KG1 (cell line): ENCODE measurements at places on chromosomes 12 and 14.

DNA sequence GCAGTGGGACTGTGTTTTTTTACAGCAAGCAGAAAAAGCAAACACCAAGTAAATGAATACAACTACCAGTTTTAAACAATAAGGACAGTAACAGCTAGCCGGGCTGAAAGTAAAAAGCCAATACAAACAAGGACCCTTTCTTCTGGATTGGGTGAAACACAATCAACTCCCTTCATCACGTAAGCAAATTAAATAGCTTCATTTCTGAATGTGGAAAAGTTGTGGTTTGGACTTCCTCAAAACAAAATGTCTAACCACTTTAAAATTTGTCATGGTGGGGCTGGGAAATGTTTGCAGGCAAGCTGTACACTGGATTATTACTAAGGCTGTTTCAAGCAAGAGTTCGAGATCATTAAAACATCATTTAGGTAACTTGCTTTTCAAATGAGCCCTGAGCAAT, 47.4 kb downstream of the TCHP start:
- no peak for DNase-seq

DNA sequence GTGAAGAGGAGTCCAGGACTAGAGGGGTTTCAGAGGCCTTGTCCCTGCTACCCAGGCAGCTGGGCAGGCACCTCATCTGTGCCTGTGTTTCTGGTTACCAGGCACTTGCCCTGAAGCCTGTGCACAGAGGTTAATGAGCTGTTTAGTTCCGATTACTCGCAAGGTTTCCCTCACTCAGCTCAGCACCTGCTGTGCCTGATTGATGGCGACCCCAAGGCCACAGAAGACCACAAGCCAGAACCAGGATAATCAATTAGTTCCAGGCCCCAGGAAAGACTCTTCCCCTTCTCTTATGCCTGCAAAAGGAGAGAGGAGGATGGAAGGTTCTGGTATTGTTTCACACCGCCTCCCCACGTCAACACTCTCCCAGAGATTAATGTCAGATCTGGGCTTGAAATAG, 88.8 kb upstream of the NOS1 start:
- DNase-seq: no peak

DNA sequence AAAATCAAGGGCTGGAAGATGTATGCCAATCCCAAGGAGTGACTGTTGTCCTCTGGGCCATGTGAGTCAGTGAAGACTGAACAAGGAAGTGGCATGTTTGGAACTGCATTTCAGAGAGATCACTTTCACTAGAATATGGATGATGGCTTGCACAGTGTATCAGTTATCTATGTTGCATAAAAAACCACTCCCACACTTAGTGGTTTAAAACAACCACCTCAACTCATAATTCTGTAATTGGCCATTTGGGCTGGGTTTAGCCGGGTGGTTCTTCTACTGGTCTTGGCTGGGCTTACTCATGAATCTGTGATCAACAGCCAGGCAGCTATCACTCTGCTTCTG, 15.4 kb downstream of the BDKRB1 start:
- DNase-seq: no peak

- DNase-seq: no peak
These were observed 67.6 kb upstream of the AMN1 start for GRCh38 chr12:31796270-31796951.

DNA sequence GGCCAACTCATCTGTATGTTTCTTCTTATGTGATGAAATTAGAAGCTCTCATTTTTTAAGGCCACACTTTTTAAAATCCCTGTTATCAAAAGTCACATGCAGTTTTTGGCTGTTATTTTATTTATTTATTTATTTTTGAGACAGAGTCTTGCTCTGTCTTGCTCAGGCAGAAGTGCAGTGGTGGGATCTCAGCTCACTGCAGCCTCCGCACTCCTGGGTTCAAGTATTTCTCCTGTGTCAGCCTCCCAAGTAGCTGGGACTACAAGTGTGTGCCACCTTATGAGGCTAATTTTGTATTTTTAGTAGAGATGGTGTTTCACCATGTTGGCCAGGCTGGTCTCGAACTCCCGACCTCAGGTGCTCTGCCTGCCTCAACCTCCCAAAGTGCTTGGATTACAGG, 1434.5 kb downstream of the LRFN5 start:
- no peak for DNase-seq

DNA sequence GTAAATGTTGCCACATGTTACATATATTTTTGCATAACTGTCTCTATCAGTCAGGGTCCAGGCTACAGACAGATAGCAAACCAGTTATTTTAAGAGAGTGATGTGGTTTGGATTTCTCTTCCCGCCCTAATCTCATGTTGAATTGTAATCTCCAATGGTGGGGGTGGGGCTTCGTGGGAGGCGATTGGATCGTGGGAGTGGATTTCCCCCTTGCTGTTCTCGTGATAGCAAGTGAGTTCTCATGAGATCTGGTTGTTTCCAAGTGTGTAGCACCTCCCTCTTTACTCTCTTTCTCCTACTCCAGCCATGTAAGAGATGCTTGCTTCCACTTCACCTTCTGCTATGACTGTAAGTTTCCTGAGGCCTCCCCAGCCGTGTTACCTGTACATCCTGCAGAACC, 704.2 kb upstream of the TBX3 start:
- DNase-seq: no peak

GRCh38 chr14:101600336-101600890, 39.1 kb downstream of the DIO3 start:
- DNase-seq: no peak

DNA sequence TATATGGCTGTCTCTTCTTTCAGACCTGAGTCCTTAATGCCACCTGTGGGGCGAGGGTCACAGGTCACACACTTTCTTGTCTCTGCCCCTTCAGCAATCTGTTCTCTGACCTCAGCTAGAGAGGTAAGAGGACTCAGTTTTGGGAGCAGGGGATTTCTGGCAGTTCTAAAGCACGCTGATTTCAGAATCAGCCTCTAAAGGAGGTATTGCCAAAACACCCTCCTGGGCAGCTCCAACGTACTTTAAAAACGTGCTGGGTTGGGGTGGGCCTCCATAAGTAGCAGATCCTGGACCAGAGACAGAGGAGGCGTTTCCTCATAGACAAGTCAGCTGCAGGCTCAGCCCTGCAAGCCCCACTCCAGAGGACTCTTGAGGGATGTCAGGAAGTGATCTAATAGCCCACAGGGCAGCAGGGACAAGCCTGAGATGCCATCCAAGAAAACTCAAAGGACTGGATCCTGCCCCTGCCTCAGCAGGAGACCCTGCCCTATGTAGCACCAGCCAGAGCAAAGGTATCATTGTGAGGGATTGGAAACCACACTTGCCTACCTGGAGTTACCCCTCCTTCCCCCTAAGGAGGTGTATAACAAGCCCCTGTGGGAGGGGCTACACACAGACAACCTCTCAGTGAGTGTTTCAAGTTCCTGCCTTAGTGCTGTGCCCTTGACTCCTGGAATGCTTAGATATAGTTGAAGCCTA, 8.5 kb downstream of the CTDSP2 start:
- DNase-seq: no peak

GRCh38 chr14:58844544-58844943, 206.8 kb downstream of the DACT1 start:
- no peak for DNase-seq

GRCh38 chr12:51191516-51192283, 18.8 kb upstream of the TFCP2 start:
- no peak for DNase-seq

- DNase-seq: no peak
These were observed 9.7 kb downstream of the SLCO1C1 start for GRCh38 chr12:20704860-20705259.

DNA sequence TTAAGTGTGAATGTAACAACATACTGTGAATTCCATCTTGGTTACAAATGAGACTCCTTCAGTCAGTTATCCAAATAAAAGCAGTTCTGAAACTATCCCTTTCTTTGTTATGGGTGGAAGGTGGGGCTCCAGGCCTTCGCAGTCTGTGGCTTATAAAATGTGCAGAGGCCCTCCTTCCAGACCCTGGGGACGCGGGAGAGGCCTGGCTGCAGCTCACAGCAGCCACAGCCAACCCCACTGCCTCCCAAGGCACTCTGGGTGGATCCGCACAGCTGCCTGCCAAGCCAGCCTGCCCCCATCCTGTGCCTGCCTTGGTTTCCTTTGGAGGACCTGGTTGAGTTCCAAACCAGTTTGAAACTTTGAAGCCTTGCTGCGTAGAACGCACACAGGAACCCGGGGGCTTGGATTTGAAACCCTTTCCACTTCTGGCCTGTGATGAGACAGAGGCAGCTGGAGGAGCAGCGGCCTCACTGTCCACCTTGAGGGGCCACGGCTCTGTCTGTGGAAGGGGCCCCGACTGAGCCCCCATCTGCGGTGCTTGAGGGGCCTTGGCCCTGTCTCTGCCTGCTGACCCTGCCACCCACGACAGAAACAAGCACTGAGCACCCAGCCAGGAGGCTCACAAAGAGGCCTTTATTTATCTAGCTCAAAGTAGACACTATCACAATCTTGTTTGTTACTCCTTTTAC, 30.4 kb downstream of the CCNK start:
- no peak for DNase-seq

DNA sequence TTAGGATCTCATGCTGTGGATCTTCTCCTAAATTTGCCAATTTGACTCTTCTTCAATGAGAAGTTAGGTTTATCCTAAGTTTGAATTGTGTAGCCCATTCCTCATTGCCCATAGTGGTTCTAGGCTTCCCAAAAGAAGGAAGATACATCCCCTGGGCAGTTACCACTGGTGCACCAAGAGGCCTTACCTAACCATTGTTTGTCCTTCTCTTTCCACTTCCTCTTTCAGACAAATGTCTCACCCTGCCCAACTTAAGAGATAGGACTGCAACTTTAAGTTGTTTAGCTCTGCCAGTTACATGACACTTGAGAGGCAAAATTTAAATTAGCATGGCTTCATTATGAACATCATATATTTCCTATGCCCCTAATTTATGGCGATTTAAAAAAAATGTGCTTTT, 9.4 kb upstream of the KCNH3 start:
- no peak for DNase-seq
